Activated effector memory CD4-positive, alpha-beta T cell treated with anti-CD3 and anti-CD28 coated beads, Interleukin-2, amount 50 U/mL, for 16 hours (primary cell): ENCODE measurements at places on chromosomes 11 and 22.

- no peak for DNase-seq
Measured at GRCh38 chr22:45684169-45684568, 12.5 kb downstream of the ATXN10 start.

DNA sequence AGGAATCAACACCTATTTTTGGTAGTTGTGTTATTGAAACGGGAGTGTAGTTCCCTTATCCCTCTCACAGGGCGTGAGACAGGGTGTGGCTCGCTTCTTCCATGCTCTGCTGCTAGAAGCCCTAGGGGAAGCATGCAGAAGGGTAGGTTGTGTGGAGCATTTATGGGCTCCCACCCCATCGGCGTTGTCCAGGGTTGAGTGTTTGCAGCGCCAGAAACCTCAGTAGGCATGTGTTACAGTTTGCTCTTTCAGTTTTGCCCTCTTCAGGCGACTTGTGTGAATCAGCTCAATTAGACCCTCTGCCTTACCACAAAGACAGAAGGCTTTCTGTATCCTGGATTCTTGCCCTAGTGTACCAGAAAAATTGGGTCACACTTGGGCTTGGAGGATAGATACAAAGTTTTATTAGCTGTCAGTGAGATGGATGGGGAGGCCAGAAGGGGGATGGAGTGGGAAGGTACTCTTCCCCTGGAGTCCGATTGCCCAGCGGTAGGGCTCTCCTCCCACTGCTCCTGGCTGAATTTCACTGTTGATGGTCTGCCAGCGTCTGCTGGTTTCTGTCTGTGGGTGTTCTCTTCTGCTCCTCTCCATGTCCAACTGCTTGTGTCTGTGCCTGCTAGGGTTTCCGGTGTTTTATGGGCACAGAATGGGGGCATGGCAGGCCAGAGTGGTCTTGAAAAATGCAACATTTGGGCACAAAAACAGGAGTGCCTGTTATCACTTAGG, 358.3 kb upstream of the CTSC start:
- no peak for DNase-seq

- DNase-seq, result no peak
Measured at GRCh38 chr11:66317322-66317722, 478 bp upstream of the CD248 start.

GRCh38 chr22:23883658-23884057, 10.5 kb upstream of the MIF start:
- no peak for DNase-seq

GRCh38 chr22:42945736-42946135, 69.2 kb downstream of the PACSIN2 start:
- DNase-seq, result no peak

DNA sequence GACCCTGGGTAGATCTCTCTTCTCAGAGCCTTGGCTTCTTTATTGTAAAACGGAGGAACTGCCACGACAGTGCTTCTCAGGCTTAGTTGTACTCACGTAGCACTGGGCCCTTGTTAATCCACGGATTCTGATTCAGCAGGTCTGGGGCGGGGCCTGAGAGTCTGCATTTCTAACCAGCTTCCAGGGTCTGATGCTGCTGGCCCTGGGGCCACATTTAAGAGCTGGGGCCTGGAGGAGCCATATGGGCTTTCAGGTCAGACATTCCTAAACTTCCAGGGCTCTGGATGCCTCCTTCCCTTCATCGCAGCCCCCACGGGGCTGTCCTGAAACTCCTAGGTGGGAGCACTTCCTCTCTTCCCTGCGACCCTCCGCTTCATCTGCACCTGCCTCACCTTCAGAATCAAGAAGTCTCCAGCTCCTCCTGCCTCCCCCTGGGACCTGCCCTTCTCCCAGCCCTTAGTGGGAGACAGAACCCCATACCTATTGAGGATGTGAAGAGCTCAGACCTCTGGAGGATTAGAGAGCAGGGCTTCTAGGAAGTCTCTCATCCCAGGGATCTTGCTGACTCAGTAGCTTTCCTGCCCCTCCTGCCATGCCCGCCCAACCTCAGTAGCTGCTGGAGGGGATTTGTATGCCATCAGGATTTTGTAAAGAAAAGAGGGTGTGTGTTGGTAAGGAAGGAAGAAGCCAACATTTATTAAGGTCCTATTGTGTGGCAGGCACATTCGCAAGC, 92.5 kb downstream of the LRRC32 start:
- no peak for DNase-seq

GRCh38 chr11:121452609-121453150, at the start of gene SORL1-AS1:
Gene SORL1-AS1, minus strand, starts transcription at chr11:121452967.
- peak; percentile 85 for DNase-seq

DNA sequence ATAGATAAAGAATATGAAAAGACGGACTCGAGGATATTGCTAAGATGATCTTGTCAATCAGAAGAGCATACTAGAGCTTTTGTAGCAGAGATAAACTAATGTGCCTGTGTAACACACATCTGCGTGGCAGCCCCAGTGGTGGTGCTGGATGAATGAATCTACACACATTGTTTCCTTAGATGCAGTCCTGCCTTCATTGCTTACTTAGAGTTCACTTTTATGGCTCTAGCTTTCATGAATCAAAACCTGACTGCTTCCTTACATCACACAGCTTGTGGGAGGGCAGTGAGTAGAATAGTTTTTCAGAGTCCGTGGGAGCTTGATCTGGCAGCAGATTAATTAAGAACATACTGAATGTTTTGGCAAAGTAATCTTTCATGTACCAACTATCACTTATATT, 83.7 kb downstream of the EXT2 start:
- DNase-seq, result no peak

DNA sequence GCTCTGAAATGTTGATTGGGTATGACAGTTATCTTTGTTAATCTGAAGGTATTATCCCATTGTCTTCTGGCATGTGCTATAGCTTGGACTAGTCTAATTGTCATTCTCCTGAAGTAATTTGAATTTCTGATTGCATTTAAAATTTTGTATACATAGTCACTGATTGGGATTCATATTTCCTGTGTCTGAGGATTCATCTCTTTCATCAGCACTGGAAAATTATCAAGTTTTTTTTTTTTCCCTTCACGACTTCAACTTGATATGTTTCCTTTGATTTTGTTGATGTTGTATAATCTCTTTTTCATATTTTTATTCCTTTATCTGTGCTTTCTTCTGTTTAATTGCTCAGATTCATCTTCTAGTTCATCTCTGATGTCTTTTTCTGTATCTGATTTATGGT, 104.1 kb downstream of the DDX10 start:
- DNase-seq, result no peak

- DNase-seq, result no peak
Measured at GRCh38 chr22:40050258-40050657, 55.5 kb downstream of the FAM83F start.

DNA sequence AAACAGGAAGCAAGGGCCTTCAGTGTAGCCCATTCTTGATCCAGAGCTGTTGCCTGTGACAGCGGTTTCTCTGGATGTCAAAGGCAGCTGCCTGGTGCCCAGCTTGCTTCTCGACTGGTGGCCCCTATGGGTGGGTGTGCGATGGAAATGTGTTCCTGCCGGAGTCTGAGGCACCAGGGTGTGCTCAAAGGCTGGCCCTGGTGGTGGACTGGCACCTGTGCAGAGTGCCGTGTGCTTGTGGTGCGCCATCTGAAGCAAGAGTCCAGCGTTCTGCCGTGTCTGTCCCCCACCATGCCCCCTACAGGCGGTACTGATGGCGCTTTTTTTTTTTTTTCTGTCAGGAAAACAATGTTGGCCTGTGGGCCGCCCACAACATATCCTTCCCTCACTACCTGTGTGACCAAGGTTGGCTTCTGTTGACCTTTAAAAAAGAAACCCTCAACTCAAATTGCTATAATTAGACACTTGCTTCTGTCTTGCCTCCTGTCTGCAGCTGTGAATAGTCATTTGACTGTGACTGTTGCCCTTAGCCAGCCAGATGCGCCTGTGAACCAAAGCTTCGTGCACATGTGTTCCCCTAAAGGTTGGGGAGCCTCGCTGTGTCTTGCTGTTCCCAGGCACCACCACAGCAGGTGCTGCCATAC, 4.7 kb upstream of the RANBP1 start:
- no peak for DNase-seq

DNA sequence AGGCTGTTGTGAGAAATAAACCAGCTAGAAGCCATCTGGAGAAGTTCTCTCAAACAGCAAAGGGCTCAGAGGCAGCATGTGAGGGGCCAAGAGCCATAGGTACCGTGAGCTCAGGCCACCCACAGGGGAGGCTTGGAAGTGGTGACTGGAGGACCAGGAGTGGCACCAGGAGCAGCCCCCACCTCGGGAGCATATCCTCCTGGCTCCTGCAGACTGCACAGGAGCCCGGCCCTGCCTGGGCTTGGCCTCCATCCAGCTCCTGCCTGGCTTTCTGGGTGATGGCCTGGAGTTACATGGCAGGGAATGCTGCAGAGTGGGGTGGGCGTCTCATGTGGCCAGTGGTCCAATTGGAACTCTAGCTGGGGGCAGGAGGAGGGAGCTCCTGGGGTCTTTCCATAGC, 4.2 kb upstream of the MPPED1 start:
- DNase-seq, result no peak

DNA sequence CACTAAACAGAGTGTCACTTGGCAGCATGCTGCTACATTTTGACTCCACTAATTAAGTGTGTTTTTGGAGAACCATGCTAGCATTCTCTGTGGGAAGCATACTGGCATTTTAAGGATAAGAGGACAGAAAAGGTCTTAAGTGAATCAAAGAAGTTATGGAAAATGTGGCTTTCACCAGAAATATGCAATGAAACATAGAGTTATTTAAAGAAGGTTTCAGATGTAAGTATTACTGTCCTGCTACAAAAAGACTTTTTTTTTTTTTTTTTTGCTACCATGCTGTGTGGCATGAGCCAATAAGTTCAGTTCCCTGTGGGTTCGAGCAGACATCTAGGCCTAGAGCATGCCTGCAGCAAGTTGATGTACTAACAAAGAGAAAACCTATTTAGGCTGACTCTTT, 187.6 kb downstream of the MSANTD4 start:
- no peak for DNase-seq

- no peak for DNase-seq
Measured at GRCh38 chr22:27472975-27473374, 328.6 kb downstream of the MN1 start.

DNA sequence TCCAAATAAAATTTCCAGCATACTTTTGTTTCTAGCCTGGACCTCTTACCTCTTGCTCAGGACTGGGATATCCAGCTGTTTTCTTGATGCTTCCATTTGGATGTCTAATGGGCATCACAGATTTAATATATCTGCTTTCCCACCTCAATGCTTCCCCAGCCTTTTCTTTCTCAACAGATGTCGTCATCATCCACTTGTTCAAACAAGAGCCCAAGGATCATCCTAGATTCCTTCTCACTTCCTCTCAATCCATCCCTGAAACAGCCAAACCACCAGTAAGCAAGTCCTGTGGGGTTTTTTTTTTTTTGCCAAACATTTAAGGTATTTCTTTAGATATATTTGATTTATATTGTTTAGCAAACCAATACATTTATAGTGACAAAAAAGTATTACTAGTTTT, 12.5 kb downstream of the THY1 start:
- no peak for DNase-seq

DNA sequence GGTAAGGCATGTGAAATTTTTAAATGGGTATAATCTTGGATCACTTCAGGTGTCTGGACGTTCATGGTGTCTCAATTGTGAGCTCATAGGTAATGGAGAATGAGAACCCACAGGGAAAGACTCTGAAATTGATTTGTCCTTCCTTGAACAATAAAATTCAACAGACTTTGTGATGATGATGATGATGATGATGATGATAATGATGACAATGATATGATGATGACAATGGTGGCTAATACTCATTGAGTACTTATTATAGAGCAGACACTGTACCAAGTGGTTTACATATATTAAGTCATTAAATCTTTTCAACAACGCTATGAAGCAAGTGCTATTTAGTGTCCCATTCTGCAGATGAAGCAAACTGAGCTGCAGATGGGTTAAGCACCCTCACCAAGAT, 86.6 kb upstream of the BDNF start:
- no peak for DNase-seq

GRCh38 chr11:68460741-68461574, at the start of gene PPP6R3:
Gene PPP6R3, plus strand, starts transcription at chr11:68460752. Its CDS starts 76,913 bp downstream, at chr11:68537665.
- DNase-seq, result no peak

GRCh38 chr22:35488513-35488912, 52.1 kb upstream of the RASD2 start:
- DNase-seq, result no peak

GRCh38 chr11:60972182-60973030, 926 bp downstream of the CD6 start:
- DNase-seq, result peak; percentile 76

GRCh38 chr11:28657378-28658030, 549.3 kb downstream of the METTL15 start:
- DNase-seq, result no peak

GRCh38 chr11:19821412-19821875, 108.8 kb downstream of the NAV2 start:
- DNase-seq, result no peak

- peak; percentile 19 for DNase-seq
Measured at GRCh38 chr22:48277868-48278581, 1515.6 kb downstream of the TBC1D22A start.

DNA sequence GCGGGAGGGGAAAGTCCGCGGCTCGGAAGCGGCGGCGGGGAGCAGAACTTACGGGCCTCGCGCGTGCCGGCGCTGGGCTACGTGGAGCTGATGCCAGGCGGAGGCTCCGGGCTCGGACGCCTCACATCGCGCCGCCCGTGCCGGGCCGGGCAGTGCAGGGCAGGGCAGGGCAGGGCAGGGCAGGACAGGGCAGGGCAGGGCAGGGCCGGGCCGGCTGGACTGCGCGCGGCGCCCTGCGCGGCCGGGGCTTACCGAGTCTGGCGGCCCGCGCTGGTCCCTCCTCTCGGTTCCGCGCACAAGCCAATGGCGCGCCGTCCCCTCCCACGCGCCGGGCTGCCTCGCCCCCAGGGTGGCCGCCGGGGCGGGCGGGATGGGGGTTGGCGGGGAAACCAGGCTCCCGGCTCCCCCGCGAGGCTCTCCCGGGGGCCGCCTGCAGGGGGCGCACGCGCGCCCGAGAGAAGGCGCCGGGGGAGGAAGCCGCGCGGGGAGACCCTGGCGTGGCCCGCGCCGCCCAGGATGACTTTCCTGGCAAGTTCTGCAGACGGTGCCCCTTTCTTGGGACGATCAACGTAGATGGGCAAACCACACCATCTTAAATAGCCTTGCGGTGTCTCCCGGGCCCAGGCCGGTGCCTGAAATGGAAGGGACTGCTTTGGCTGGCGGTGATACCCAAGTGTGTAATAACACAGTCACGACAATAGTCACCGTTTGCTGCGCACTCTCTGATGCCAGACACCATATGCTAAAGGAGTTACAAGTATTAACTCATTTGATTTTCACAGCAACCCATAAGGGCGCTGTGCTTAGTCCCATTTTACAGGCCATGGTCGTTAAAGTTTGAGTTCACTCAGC, at the start of gene TP53I11:
Gene TP53I11 (minus strand): TSS at position 259 of the 852 bp plus-strand sequence. CDS start 12,548 bp downstream, outside the sequence.
- peak; percentile 90 for DNase-seq
